ENCODE measurements at places on chromosomes 5 and 9.

- DNase-seq, result no peak
These were observed 3.4 kb upstream of the OGN start for GRCh38 chr9:92407818-92408217.

GRCh38 chr5:168877132-168877892 is 298.1 kb upstream of the PANK3 start:
- DNase-seq, result no peak

- DNase-seq, result no peak
These were observed 97.1 kb upstream of the IL12B start for GRCh38 chr5:159427180-159428012.

DNA sequence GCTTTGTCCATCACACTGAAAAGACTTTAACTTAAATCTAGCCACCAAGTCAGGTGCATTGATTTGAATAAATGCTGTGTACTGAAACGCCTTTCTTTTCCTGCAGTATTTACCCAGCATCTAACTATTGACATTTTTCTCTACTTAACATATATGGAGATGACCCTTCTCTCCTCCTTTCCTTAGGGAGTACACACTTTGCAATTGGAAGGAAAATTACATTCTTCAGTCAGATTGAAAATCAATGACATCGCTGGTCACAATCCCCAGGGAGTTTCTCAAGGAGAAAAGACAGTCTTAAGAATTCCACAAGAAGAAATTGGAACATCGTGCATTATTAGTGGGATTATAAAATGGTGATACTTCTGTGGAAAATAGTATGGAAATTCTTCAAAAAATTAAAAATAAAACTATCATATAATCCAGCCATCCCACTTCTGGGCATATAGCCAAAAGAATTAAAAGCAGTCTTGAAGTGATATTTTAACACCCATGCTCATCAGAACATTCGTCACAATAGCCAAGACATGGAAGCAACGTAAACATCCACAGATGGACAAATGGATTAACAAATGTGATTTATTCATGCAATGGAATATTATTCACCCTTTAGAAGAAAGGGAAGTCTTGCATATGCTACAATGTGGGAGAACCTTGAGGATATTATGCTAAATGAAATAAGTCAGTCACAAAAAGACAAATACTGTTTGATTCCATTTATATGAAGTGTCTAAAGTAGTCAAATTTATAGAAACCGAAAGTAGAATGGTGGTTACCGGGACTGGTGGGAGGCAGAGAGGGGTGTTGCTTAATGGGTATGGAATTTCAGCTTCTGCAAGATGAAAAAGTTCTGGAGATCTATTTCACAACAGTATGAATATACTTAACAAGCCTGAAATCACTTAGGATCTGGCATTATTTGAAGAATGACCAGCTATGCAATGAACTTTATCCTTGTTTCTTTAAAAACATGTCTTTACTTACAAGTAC is 14.3 kb upstream of the FREM1 start:
- no peak for DNase-seq

- no peak for DNase-seq
These were observed 508.6 kb downstream of the TAF11L14 start for GRCh38 chr5:18142831-18143230.

GRCh38 chr9:126703002-126703865 is 89.5 kb downstream of the LMX1B start:
- DNase-seq, result no peak

- DNase-seq, result no peak
These were observed 201.3 kb downstream of the GABRG2 start for GRCh38 chr5:162268694-162269481.

DNA sequence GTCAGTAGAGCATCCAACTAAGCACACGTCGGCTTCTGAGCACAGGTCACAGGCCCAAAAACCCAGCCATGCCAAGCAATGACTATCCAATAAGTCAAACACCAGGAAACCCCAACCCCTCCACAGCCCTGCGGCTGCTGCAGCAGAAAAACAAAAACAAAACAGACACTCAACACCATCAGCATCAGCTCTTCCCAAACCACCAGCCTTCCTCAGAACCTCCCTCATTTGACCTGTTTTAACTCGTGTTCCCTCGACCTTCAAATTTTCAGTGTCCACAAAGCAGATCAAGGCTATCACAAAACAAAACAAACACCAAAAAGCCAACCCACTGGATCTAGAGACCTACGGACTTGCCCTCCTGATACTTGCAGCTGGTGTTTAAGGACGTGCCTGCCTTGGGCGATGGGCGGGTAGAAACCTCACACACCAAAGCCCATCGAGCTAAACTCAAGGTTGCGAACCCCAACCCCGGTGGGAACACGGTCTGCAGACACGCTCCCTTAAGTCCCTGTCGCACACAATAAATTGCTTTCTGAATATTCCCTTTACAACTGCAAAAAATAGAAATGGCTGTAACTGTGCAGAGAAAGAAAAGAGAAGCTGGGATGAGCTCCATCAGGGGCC is 247.1 kb upstream of the ANKRD55 start:
- DNase-seq, result no peak

- no peak for DNase-seq
These were observed 56.4 kb downstream of the SNX18 start for GRCh38 chr5:54573812-54574489.

- no peak for DNase-seq
These were observed 26.2 kb upstream of the ACOT12 start for GRCh38 chr5:81420039-81420667.

- DNase-seq, result no peak
These were observed 50.2 kb upstream of the SLC44A1 start for GRCh38 chr9:105194234-105194633.

GRCh38 chr9:1051210-1051583 is 1.0 kb downstream of the DMRT2 start:
- DNase-seq, result no peak

DNA sequence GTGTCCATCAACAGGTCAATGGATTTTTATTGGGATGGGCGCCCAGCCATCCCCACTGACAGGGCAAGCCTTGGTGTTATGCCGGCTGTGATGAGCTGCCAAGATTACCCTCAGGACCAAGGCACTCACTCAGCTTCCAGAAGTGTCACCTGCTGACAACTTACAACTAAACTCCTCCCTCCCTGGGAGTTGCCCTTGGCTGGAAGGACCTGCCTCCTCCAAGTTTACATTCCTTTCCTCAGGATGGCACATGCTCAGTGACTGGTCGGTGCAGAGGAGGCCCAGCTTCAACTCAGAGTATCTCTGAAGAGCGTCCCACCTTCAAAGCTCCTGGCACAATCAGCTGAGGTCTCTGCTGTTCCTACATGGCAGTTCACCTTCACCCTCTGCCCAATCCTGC is 52.5 kb upstream of the ZBTB43 start:
- DNase-seq, result no peak

DNA sequence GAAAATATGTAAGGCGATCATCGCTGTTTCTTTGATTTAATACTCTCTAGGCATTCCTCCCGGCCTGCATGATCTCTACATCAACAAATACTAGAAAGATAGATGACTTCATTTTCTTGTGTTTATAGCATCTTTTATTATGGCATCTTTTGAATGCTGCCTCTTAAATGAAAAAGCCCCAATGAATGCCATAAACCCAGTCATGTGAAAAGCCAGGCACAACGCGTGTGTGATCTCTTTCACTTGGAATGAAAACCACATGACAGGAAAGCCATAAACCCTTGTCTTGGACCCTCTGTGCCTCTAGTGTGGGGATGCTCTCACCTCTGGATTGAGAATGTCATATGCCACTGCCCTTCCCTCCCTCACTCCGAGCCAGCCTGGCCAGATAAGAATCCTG is 476.2 kb downstream of the SEMA5A start:
- no peak for DNase-seq

GRCh38 chr9:135910216-135910615 is 2.9 kb upstream of the CAMSAP1 start:
- no peak for DNase-seq

GRCh38 chr9:133604214-133604613 is 5.0 kb downstream of the FAM163B start:
- peak; percentile 55 for DNase-seq

All from activated CD8-positive, alpha-beta memory T cell treated with anti-CD3 and anti-CD28 coated beads, Interleukin-2, amount 50 U/mL, for 4 hours (primary cell).